Tibial nerve (tissue), 4 donors: ENCODE measurements at places on chromosomes 2 and 18.

GRCh38 chr2:10028988-10029874, 14.1 kb upstream of the KLF11 start:
- no peak for DNase-seq

DNA sequence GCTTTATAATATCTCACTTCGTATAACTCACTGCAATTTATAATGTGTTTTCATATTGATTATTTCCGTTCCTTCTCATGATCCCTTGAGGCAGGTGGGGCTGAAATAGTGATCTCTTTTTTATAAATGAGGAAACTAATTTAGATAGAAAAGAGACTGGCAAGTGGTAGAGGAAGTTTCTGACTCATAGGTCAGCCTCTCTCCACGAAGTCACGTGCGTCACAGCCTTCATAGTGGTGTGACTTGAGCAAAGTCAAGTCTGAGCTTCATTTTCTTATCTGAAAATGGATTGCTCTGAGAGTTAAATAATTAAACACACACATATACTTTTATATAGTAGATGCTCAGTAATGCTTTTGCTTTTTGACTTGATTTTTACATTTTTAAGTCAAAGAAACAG, 19.9 kb downstream of the ABCG5 start:
- no peak for DNase-seq

GRCh38 chr2:232038881-232039485, 77.5 kb downstream of the DIS3L2 start:
- DNase-seq = no peak

DNA sequence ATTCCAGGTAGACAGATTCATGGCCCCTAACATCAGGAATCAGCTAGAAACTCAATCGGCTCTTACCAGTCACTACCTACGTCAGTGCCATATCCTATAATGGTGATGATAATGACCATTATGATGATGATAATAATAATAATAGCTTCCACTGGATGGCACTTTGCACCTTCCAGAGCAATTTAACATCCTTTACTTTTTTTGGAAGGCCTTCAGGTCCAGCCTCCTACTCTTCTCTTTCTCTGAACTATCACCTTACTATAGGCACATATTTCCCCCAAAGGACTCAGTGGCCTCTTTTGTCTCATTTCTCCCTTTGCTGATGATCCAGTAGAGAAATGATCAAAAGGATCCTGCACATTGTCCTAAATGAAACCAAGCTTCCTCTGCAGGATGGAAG, 56.0 kb downstream of the BCL11A start:
- DNase-seq = no peak

DNA sequence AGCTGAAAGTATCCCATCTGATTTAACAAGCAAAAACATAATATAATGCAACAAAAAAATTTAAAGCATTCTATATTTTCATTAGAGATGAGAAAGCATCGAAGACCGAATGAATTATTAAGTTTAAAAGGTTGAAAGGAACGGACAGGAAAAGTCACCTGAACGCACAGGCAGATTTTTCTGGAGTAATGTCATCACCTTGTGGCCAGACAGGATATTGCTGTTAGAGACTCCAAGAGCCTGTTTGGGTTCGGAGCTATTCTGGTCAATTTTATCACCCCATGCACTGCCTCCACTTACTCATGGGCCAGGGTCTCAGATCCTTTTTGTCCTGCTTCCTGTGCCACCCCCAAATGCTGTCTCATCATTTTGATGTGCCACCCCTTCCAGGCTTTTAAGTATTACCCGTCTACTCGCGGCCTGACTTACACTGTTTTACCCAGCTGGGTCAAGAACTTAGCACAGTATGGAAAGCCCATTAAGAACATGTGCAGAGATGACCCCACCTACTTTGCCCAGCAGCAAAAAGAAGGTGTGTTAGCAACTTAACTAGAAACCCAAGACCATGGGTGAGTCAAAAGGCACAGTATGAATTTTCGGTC, 27.3 kb downstream of the GKN2 start:
- no peak for DNase-seq

GRCh38 chr2:239813261-239814115, 211.7 kb downstream of the NDUFA10 start:
- no peak for DNase-seq

DNA sequence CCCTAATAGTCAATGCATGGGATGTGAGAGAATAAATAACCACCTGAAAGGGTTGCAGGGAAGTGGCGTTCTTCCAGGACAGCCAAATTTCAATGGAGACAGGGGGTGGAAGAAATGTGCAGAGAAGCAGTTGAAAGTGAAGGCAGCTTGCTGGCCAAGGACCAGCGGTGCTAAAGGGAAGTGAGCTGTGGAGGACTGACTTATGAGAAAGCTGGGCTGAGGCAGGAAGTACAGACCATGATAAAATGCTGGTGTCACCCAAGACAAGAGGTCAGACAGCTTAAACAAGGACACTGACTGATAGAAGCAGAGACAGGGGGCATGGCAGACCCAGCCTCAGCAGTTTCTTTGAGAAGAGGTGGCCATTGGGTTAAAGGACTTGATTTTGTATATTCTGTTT, 106.7 kb downstream of the DTNB start:
- no peak for DNase-seq

GRCh38 chr2:216299588-216299987, 72.7 kb downstream of the MARCHF4 start:
- DNase-seq = no peak

DNA sequence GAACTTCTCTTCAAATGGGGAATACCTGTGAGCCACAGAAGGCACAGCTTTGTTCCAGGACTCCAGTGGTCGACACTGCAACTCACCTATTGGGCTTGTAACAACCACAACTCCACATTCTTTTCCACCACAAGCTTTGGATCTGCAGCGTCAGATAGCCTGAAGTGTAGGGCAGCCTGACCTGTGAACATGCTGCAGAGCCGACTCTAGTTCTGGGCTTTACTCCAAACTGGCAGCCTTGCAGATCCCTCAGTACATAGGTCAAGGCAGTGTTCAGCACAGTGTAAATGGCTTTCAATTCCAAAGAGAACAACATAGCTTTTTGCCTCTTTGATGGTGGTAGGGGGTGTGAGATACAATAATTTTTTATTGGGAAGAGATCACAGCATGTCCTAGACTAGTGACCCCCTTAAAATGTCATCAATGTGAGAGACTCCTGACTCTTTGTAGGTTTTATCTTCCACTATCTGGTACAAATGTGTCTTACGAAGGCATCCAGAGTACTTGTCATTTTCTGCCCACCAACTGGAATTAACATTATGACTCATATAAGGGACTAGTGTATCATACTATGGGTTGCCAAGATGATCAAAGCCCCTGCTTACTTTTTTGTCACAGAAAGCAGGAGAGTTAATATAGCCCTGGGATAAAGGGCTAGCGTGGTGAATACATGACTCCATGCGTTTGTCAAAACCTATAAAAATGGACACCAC, 149.8 kb downstream of the COPS8 start:
- DNase-seq = no peak

- no peak for DNase-seq
These were observed 42.9 kb upstream of the GRHL1 start for GRCh38 chr2:9908639-9909038.

- DNase-seq = no peak
These were observed 39.5 kb upstream of the DYNAP start for GRCh38 chr18:54551590-54551989.

DNA sequence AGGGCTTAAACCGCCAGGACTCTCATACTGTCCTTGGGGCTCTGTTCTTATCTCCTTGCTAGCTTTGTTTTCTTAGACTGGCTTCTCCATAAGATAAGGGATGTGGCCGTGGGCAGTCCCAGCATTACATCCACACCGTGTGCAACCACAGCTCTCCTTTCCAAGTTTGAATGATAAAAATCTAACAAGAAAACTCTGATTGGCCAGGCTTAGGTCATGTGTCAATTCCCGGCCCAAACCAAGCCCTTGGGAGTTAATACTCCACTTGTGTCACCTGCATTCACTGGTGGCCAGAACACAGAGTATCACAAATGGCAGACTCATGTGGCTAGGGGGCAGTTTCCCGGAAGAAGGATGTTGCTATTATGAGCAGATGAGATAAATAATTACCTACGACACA, 43.2 kb upstream of the KDM3A start:
- no peak for DNase-seq

- no peak for DNase-seq
These were observed 114.8 kb upstream of the PTPRM start for GRCh38 chr18:7452331-7452730.

- DNase-seq = no peak
These were observed 91.1 kb downstream of the EML6 start for GRCh38 chr2:54814389-54815147.

- DNase-seq = no peak
These were observed 13.9 kb upstream of the RAB31 start for GRCh38 chr18:9694174-9694573.

GRCh38 chr18:50627594-50628532, 68.0 kb downstream of the MAPK4 start:
- DNase-seq = no peak

DNA sequence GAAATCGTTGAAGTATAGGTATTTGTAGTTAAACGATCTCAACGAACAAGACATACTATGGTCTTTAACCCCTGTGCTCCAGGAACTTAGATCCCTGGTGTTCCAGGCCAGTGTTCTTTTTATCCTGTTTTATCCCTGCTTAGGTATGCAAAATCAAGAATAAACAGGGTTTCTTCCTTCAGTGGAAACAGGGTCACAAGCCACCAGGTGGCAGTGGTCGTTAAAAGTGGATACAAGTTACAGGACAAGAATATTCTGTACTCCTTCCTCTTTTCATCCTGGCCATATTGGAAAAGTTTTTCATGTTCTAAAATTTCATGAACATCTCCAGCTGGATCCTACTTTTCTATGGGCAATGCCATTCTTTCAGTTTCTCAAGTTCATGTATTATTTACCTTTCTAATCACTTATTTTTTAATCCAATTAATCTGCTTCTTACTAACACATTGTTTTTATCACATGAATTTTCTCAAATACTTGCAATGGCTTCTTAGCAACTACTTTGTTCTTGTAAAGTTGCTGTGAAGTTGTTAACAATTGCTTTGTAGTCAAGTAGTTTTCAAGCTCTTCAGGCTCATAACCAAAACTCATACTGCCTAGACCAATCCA, 16.4 kb upstream of the HNMT start:
- DNase-seq = peak; percentile 85

GRCh38 chr2:172931256-172931894, 144.3 kb upstream of the MAP3K20 start:
- no peak for DNase-seq

DNA sequence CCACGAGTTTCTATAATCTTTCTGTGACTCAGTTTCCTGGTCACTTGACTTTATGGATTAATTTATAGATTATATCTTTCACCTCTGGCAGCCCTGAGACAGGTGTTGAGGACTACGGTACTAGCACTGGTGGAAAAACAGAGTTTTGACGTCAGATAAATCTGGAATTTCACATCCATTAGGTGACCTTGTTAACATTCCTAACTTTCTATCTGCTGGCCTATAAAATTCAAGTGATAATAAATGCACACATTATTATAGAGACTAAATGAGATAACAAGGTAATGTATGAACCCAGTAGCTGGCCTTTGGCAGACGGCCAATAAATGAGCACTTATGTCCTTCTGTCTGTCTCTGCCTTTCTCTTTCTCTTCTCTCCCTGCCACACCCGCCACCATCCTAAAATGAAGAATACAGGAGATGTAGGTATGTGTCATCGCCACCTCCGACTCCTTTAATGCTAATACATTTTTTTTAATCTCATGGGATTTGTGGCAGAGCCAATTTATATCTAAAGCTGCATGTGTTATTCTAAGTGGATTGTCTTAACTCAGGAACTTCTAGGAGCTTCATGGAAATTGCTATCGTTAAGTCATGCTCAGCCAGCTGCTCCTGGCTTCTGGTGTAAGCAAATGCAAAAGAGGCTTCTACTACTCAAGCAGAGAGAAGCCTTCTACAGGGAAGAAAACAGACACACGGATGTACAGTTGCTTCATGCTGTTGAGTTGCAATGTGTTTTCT, 2.3 kb downstream of the TM4SF20 start:
- DNase-seq = no peak

GRCh38 chr2:15583826-15584225, 7.8 kb upstream of the DDX1 start:
- no peak for DNase-seq

- DNase-seq = no peak
These were observed 118.2 kb upstream of the IL1R2 start for GRCh38 chr2:101873543-101873942.

- DNase-seq = no peak
These were observed 195.3 kb upstream of the EPHA4 start for GRCh38 chr2:221767106-221768012.

DNA sequence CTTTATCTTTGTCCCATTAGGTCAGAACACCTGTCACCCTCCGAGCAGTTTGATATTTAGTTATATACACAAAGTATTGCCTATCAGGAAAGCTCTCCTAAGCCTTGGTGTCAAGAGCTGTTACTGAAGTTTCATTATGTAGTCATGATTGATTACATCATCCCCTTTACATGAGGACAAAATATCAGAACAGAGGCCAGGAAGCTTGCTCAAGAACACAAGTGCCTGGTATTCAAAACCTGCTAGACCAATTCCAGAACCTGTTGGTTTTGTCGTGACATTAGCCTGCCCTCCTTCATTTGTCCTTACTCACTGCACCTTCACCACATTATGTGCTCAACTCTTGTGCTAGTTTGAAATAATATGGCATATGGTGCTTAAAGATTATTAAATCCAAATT, 377.1 kb downstream of the CDH19 start:
- no peak for DNase-seq

GRCh38 chr2:109324861-109325260, 195.9 kb downstream of the SH3RF3 start:
- peak; percentile 74 for DNase-seq
